HFFc6 (cell line): ENCODE measurements at places on chromosomes 11 and 22. TPM values are rescaled to one million over a fixed set of nuclear protein-coding genes. Genes with fewer than 3 reads are reported as not detected.

DNA sequence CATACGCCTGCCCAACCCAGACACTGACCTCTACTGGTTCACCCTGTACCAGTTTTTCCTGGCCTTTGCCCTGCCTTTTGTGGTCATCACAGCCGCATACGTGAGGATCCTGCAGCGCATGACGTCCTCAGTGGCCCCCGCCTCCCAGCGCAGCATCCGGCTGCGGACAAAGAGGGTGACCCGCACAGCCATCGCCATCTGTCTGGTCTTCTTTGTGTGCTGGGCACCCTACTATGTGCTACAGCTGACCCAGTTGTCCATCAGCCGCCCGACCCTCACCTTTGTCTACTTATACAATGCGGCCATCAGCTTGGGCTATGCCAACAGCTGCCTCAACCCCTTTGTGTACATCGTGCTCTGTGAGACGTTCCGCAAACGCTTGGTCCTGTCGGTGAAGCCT is 2.2 kb downstream of the MCHR1 start:
- H3K36me3 ChIP-seq = no peaks in the 10 kb centered on the region
- no peak overlapping the region for H3K27ac ChIP-seq
- H3K4me1 ChIP-seq = peaks cover 35% of the 10 kb centered on the region
- no peak for DNase-seq

GRCh38 chr22:50714150-50714549 is 23.9 kb upstream of the ACR start:
- H3K4me3 ChIP-seq = no peak overlapping the region
- no peak overlapping the region for H3K27ac ChIP-seq
- no peaks in the 10 kb centered on the region for H3K4me1 ChIP-seq
- no peaks in the 10 kb centered on the region for H3K36me3 ChIP-seq
- DNase-seq = no peak

RIBC2 gene
- 1.0 to 2.3 TPM (median 1.5 TPM) in 3 replicates for total RNA-seq

C1QTNF6 gene
- total RNA-seq = 3.3 and 4.4 TPM in 2 replicates

APOL5 gene
- total RNA-seq = not detected in 3 replicates

DNA sequence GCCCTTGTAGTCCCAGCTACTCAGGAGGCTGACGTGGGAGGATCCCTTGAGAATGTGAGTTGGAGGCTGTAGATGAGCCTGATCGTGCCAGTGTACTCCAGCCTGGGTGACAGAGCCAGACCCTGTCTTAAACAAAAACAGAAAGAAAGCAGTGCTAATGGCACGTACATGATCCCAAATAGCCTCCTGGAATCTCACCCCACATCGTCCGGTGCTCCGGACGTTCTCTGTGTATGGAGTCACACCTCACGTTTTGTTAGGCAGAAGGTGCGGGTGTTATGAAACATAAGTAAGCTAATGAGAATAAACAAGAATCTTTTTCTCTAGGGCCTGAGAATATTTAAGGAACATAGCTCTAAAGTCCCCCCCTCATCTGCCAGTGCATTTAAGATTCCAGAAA is 23.7 kb upstream of the MICAL3 start:
- peak overlapping the region; percentile 86 for H3K4me3 ChIP-seq
- no peaks in the 10 kb centered on the region for H3K36me3 ChIP-seq
- peaks cover 9% of the 10 kb centered on the region for H3K4me1 ChIP-seq
- peaks cover 4% of the 10 kb centered on the region for H3K27me3 ChIP-seq

OR51E2 gene
- total RNA-seq = not detected in 3 replicates

OR9I1 gene
- not detected in 3 replicates for total RNA-seq

- no peaks in the 10 kb centered on the region; the same call in 1 of the 2 replicates for H3K27me3 ChIP-seq
- DNase-seq = no peak
- no peaks in the 10 kb centered on the region for H3K4me1 ChIP-seq
- no peak overlapping the region for H3K27ac ChIP-seq
- H3K36me3 ChIP-seq = peaks cover 11% of the 10 kb centered on the region
Observed at GRCh38 chr11:133697161-133697560, 148.2 kb downstream of the SPATA19 start.

TRIM44 gene
- 53.6 to 63.0 TPM (median 56.3 TPM) in 3 replicates for total RNA-seq

DNA sequence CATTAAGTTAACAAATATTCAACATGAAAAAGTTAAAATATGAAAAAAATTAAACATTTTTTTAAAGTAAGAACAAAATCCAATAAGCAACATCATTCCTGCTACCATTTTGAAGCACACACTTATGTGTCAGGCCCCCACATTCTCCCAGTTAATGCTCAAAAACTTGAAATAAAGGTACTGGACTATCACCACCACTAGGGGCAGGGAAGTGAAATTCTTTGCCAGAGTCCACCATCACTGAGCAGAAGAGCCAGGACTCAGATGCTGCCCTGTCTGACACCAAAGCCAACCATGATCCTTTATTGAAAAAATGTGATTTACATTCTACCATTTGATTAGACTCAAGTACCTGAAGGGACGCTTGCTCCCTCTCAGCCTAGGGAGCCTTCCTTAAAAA is 39.1 kb downstream of the PITPNB start:
- DNase-seq = peak; percentile 55
- H3K27me3 ChIP-seq = no peaks in the 10 kb centered on the region
- H3K4me3 ChIP-seq = no peak overlapping the region
- peaks cover 7% of the 10 kb centered on the region; the same call in 1 of the 2 replicates for H3K36me3 ChIP-seq
- peak overlapping the region; percentile 42; the same call in 1 of the 2 replicates for H3K27ac ChIP-seq
- peaks cover 34% of the 10 kb centered on the region for H3K4me1 ChIP-seq

IMMP1L gene
- total RNA-seq = 12.9 and 18.3 TPM in 2 replicates

DNA sequence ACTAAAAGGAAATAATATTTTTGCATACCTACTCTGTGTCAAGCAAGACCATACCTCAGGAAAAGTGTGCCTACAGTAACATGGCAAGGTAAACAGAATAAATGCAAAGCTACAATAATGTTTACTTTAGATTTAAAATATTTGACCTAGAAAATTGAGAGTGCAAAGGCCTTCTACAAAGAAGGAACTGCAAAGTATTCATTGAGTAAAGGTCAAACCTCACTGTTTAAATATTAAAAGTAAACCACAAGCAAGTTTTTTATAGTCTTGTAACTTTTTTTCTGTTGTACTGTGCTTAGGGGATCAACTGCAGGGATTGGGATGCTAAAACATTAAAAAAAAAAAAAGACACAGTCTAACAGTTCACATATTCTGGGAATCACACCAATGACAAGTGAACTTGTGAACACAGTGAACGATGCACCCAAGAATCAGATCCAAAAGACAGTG is 48.8 kb downstream of the CWF19L2 start:
- H3K36me3 ChIP-seq = peaks cover under 1% of the 10 kb centered on the region; the same call in 1 of the 2 replicates
- no peaks in the 10 kb centered on the region; the same call in 1 of the 2 replicates for H3K27me3 ChIP-seq
- no peak overlapping the region for H3K4me3 ChIP-seq
- H3K4me1 ChIP-seq = no peaks in the 10 kb centered on the region

DNA sequence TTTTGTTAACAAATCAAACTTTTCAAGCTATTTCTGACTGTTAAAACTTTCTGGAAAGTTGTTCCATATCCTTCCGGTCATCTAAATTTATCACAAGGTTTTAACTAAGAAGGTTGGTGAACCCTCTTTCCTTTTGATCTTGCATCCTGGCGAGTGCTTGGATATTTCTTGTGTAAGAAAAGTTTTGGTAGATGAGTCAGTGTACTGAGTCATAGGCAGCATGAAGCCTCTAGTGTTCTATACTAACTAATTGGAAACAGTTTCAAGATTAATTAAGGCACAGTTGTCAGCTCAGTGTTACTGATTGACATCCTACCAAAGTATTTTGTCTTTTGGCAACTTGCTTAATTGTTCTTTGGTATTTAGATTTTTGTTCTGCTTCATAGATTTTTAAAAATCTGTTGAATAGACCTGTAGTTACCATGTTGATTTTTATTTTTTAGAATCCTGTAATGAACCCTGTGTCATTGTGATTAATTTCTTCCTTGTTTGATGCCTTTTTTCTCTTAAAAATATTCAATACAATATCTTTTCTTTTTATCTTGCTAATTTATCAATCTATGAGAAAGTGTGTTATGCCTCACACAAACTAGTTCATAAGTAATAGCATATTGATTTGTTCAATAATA is 38.0 kb downstream of the METTL15 start:
- H3K27ac ChIP-seq = peak overlapping the region; percentile 67
- H3K4me3 ChIP-seq = peak overlapping the region; percentile 57
- H3K27me3 ChIP-seq = no peaks in the 10 kb centered on the region

OR4A16 gene
- total RNA-seq = not detected in 3 replicates

GRCh38 chr11:65633390-65634108 is 4.4 kb upstream of the SIPA1 start:
- no peak for DNase-seq
- no peak overlapping the region for H3K27ac ChIP-seq
- H3K27me3 ChIP-seq = no peaks in the 10 kb centered on the region
- H3K4me3 ChIP-seq = no peak overlapping the region
- peaks cover 13% of the 10 kb centered on the region for H3K4me1 ChIP-seq

MS4A12 gene
- 0.21 TPM in 1 of 3 replicates, not detected in the others for total RNA-seq

TRIM49 gene
- total RNA-seq = not detected in 2 replicates

UBQLN3 gene
- not detected in 3 replicates for total RNA-seq

DNA sequence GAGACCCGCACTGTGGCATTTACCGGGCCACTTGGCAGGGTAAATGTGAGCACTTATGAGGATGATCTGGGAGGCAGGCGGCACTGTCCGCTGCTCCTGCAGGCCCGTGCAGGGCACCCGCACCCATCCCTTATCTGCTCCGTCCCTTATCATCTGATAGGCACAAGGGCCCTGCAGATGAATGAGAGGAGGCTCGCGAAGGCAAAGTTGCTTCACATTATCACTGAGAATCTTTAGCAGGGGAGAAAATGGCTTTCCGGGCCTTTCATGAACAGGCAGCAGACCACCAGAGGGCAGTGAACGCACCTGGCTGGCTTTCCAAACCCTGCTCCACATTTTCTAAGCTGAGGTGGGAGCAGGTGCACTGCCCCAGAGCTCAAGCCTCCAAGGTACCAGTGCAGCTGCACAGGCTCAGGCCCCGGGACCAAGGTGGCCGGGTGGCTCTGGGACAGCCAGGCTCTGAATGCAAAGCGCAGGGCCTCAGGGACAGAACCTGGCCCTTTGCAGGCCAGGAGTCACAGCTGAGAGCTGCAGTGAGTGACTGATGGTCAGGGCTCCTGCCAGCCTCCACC is 165.6 kb downstream of the SHANK2 start:
- no peak for DNase-seq
- H3K4me1 ChIP-seq = no peaks in the 10 kb centered on the region
- no peak overlapping the region for H3K27ac ChIP-seq
- H3K4me3 ChIP-seq = no peak overlapping the region

- H3K27ac ChIP-seq = no peak overlapping the region
- H3K4me1 ChIP-seq = peaks cover 17% of the 10 kb centered on the region
- no peaks in the 10 kb centered on the region for H3K36me3 ChIP-seq
Observed at GRCh38 chr11:26626346-26626745, 54.3 kb upstream of the MUC15 start.

DNA sequence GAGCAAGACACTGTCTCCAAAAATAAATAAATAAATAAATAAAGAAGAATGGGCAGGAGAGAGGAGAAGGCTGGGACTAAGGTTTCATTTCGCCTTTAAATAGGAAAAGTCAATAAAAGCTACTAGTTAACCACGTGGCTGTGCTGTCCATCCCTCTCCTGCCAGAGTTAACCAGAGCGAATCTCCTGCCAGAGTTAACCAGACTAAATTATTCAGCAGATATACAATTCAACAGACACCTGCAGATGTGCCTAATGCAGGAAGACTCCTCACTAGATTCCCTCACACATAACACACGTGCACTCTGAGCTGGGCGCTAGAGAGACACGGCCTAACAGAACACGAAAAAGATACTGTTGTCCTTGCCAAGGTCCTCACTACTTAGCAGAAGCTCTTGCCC is 156.1 kb downstream of the IGLL1 start:
- H3K4me1 ChIP-seq = no peaks in the 10 kb centered on the region
- no peak overlapping the region for H3K27ac ChIP-seq
- H3K4me3 ChIP-seq = no peak overlapping the region
- no peaks in the 10 kb centered on the region for H3K36me3 ChIP-seq
- H3K27me3 ChIP-seq = peaks cover 21% of the 10 kb centered on the region

- peaks cover 13% of the 10 kb centered on the region for H3K4me1 ChIP-seq
- no peak for DNase-seq
- no peak overlapping the region for H3K27ac ChIP-seq
- H3K36me3 ChIP-seq = peaks cover 20% of the 10 kb centered on the region
- H3K27me3 ChIP-seq = no peaks in the 10 kb centered on the region
Observed at GRCh38 chr11:33655842-33656600, 44.6 kb downstream of the C11orf91 start.

- no peak overlapping the region for H3K27ac ChIP-seq
- H3K4me3 ChIP-seq = no peak overlapping the region
- no peaks in the 10 kb centered on the region for H3K36me3 ChIP-seq
- DNase-seq = peak; percentile 28
Observed at GRCh38 chr22:41725510-41726110, 26.3 kb downstream of the MEI1 start.

DNA sequence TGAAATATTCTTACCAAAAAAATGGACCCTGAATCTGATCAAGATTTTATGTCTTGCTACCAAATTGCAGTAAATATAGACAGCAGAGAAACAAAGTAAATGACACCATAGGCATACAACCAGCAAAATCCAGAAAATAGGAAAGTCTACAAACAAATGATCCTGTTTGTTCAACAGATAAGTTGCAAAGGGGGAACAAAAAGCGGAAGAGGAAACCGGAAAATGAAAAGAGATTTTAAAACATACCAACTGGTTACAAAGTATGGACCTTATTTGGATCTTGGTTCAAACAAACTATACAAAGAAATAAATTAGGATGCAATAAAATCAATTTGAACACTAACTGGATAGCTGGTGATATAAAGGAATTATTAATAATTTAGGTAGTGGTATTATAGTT is 92.0 kb downstream of the TMPRSS5 start:
- no peak for DNase-seq
- no peak overlapping the region for H3K27ac ChIP-seq
- no peak overlapping the region for H3K4me3 ChIP-seq
- H3K27me3 ChIP-seq = no peaks in the 10 kb centered on the region
- H3K4me1 ChIP-seq = no peaks in the 10 kb centered on the region

- H3K4me3 ChIP-seq = 0 out of 2 replicates have a peak overlapping the region, but pooled peaks have one; percentile 2
- DNase-seq = no peak
- peaks cover 78% of the 10 kb centered on the region for H3K4me1 ChIP-seq
- H3K27ac ChIP-seq = peak overlapping the region; percentile 89
- peaks cover 2% of the 10 kb centered on the region for H3K27me3 ChIP-seq
- H3K36me3 ChIP-seq = peaks cover 16% of the 10 kb centered on the region
Observed at GRCh38 chr11:57278721-57279095, 41.7 kb upstream of the APLNR start.

GRCh38 chr11:31720225-31720624 is 90.9 kb downstream of the PAX6 start:
- no peaks in the 10 kb centered on the region for H3K27me3 ChIP-seq
- H3K4me1 ChIP-seq = peaks cover 2% of the 10 kb centered on the region; the same call in 1 of the 2 replicates
- no peak overlapping the region for H3K4me3 ChIP-seq
- H3K27ac ChIP-seq = no peak overlapping the region
- no peak for DNase-seq

DNA sequence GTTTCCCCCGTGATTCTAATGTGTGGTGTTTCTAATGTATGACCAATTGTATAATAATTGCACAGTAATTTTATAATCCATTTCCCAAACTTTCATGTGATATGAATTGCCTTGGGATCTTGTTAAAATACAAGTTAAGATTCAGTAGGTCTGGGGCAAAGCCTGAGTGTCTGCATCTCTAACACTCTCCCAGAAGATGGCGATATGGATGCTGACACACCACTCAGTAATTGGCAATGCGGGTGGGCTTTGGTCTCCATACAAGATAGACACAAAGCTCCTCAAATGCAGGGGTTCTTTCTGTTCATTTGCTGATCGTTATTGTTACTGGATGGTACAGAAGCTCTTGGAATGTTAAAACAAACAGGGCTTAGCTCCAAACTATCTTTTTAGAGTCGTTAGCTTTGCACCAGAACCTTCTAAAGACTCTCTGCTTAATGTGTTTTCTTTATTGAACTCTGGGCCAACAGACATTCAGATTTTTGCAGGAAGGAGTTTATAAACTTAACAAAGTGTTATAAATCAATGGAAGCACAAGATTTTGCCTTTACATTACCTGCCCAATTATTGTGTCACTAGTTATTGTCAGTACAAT is 45.4 kb upstream of the ANO3 start:
- no peak overlapping the region for H3K27ac ChIP-seq
- DNase-seq = no peak
- H3K36me3 ChIP-seq = no peaks in the 10 kb centered on the region
